Stimulated activated CD4-positive, alpha-beta T cell treated with anti-CD3 and anti-CD28 coated beads, Interleukin-1b, Interleukin-23, amount 100 ng/mL, for 48 hours (primary cell): ENCODE measurements at places on chromosomes 7 and 10.

DNA sequence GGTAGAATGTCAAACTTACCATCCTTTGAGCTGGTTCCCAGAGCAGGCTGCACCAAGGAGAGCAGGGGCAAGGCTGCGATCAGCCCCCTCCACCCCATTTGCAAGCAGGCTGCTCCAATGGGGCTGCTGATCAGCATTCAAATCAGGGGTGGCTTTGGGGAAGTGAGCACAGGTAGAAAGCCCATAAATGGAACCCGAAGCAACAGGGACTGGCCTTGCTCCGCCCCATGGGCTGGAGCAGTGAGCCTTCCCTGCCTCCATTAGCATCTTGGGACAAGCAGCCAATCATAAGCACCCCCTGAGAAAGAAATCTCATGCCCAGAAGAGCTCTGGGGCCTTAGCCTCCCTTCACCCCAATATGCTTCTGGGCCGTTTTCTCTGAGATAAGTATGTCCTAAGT, 4.0 kb upstream of the PKD1L1 start:
- DNase-seq, result no peak

DNA sequence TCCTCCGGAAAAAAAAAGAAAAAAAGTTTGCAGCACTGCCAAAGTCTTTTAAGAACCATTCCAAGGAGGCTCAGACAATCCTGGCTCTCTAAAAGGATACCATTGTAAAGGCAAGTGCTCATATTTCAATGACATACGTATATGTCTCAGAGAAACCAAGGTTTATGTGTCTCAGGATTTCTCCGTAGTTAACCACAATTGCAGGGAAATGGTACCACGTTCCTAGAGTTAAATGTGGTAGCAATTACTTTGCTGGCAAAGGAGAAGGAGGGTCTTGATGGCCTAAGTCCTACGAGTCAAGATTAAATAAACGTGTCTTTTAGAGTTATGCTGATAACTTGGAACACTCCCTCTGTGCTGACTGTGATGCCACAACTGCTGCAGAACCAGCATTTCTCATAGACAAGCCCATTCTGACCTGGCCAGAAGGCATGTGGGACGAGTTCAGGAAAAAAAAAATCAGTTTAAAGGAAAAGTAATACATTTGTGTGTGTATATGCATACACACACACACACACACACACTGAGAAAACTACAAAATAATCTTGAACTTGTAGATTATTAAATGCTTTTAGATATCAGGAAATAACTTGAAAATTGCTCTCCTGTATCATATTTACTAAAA, 245.9 kb downstream of the FGFR2 start:
- no peak for DNase-seq

DNA sequence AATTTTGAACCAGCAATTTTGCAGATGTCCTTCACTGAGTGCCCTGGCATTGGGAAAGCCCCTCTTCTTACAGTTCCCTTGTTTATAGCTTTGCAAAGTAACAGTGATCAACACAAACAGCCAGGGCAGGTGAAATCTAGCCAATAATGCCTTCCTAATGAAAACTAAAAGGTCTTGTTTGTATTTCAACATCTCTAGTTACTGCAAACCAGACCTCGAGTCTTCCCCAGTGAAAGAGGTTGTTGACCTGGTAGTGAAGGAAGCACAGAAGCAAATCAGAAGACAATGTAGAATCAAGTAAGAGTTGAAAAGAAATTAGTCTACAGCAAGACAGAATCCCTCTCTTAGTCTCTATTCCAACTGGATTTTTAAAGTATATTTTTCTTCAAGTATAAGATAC, 231.2 kb downstream of the SNX13 start:
- no peak for DNase-seq

DNA sequence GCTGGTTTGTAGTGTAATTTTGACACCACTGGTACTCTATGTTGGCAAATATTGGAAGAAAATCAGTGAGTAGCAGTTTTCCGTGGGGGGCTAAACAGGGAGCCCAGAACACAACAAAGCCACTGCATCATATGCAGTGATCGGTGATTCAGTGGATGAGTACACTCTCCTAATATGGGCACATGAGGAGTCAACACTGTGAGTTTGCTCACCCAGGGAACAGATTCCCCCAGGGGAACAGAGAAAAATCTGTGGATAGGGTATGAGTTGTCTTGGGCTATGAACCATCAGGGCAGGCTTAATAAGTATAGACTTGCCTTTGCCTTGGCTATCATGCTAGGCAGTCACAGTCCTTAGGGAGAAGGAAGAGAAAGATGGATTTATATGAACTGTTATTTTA, 227.7 kb upstream of the SEMA3E start:
- DNase-seq, result no peak

DNA sequence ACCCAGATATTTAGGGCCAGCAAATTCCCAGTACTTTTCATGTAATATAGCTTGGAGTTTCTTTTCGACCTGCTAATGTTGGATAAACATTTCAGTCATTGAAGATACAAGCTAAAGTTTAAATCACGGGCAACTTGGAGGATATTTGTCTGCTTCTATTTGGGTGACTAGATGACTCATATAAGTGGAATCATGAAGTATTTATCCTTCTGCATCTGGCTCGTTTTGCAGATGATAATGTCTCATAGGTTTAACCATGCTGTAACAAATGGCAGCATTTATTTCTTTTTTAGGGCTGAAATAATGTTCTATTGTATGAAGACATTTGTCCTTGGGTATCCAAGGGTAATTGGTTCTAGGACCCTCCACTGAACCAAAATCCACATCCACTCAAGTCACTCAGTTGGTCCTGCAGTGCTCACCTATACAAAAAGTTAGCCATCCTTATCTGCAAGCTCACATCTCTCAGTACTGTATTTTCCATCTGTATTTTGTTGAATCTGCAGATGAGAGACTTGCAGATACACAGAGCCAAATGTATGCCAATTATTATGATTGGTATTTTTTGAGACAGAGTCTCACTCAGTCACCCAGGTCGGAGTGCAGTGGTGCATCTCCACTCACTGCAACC, 187.2 kb upstream of the CSTF2T start:
- DNase-seq, result no peak

GRCh38 chr10:51046654-51047053, 27.6 kb upstream of the PRKG1 start:
- no peak for DNase-seq

DNA sequence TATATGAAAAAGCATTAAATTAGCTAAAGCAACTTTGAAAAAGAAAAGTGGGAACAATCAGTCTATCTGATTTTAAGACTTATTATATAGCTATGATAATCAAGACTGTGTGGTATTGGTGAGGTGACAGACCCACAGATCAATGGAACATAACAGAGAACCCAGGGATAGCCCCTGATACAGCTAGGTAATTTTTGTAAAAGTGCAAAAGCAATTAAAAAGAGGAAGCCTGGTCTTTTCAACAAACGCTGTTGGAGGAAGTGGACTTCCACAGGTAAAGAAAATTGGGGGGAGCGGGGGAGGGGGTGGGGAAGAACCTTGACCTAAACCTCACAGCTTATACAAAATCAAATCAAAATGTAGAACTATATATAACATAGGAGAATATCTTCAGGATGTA, 45.4 kb downstream of the GNA12 start:
- no peak for DNase-seq

GRCh38 chr10:89281606-89282395, 20.0 kb upstream of the IFIT2 start:
- DNase-seq, result no peak

DNA sequence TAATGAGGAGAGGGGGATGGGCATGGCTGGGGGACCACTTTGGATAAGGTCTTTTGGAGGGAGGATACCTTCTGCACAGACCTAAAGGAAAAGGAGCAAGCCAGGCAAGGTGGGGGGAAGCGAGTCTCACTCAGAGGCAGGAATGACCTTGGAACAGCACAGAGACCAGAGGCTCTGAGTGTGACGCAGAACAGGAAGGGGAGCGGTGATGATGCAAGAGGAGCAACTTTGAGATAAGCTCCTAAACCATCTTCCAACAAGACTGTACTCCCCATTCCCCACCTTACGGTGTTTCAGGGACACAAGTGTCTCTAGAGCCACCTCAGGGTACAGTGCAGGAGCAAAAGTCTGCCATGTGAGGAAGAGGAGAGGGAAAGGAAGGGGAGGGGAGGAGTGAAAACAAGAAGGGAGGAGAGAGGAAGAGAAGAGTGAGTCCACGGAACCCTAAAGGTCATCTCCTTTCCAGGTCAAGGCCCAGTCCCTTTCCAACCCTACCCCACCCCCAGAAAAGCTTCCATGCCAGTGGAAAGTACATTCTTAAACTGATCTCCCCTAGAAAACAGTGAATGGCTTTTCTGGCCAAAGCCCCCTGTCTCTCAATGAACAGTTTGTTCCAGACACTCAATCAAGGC, 54.1 kb downstream of the JAZF1 start:
- DNase-seq, result no peak

- DNase-seq, result no peak
Measured at GRCh38 chr10:62893036-62893435, 76.9 kb upstream of the EGR2 start.

- DNase-seq, result no peak
Measured at GRCh38 chr7:138854115-138854645, 56.2 kb upstream of the ATP6V0A4 start.

DNA sequence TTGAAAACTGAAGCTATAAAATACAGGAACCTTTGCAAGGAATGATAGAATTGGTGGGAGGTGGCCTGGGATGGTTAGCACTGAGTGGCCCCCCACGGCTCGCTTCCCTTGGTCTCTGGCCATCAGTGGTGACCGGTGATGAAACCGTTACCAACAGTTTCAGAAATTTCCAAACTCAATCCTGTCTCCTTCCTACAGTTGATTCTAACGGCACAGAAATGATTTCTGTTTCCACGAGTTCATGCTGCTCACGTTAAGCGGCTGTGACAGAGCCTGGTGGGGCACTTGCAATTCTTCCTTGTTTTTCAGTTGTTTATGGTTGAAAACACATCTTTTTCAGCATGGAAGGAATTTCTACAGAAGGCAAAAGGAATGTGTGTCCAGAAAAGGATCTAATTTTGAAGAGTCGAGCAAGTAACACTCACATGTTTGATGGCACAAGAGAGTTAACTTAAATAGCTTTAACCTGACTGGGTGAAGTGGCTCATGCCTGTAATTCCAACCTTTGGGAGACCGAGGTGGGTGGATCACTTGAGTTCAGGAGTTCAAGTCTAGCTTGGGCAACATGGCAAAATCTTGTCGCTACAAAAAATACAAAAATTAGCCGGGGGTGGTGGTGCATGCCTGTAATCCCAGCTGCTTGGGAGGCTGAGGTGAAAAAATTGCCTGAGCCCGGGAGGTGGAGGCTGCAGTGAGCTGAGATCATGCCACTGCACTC, 100.1 kb downstream of the DNAJB6 start:
- no peak for DNase-seq

DNA sequence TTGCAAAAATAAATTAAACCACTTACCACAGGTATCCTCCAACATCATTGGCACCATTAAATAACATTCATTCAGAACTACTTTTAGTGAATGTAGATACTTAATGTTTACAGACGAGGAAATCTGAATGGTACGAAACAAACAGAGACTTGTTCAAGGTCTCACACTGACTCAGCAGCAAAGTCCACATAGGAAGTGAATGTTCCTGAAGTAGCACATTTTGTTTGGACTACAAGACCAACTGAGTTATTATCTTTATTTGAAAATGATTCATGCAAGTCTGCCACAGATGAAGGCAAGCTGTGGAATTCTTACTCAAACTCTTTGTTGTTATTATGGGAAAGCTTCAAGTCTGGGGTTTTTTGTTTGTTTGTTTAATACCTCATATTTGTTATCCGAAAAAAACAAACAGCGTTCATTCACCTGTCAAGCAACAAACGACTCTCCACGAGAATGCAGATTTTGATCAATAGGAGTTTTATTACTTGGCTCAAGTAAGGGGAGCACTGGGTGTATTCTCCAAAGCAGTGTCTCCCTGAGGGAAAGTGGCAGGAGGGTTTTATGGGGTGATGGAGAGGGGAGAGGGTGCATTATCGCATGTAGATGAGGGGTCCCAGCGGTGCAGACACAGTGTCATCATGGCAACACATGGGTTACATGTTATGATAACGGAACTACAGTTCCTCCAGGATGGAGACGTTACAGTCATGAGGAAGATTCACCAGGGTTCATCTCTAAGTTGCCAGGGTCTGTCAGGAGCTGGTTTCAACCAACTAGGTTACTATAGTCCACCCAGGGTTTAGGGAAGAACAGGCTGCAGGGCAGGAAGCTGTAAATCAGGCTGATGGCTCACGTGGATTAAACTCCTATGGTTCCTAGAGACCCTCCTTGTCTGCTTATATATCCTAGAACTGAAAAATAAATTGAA, 147.7 kb upstream of the AKR1E2 start:
- no peak for DNase-seq

GRCh38 chr7:152403726-152404125, 32.1 kb downstream of the KMT2C start:
- DNase-seq, result no peak

DNA sequence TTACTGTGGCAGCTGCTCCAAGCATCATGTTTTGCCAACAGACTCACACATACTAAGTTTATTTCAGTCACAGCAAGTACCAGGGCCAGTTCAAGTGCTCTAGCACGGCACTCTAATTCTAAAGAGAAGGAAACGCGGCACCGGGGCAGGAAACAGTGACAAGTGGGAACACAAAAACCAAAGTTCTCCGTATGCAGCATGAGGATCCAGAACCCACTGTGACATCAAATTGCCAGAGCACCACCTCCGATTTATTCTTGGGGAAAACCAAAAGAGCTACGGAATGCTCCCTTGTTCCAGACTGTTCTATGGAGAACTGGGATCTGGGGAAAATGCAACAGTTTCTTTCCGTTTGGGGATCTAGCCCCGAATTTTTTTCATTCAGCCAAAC, 448 bp upstream of the PTER start:
- DNase-seq, result peak; percentile 12

GRCh38 chr10:125061557-125062226, 98.7 kb downstream of the CTBP2 start:
- DNase-seq, result no peak

DNA sequence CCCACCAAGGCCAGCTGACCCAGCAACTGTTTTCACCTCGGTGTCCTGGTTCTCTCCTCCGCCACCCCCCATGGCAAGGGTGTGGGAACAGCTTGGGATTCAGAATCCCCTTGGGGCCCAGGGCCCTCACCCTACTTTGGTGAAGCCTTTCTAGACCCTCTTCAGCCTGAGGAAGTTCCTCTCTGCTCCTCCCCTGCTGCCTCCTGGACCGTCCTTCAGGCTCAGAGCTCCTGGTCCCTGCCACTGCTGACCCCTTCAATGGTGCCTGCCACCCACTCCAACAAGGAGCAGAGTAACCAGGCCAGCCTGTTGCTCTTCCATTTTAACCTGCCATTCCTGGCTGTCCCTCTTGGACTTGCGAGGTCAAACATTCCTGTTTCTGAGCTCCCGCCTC, 72.0 kb upstream of the SMNDC1 start:
- DNase-seq, result no peak

- peak; percentile 30 for DNase-seq
Measured at GRCh38 chr7:1664711-1665548, 5.1 kb upstream of the ELFN1 start.
